Activated CD8-positive, alpha-beta memory T cell treated with anti-CD3 and anti-CD28 coated beads for 36 hours (primary cell): ENCODE measurements at places on chromosomes 4 and X. TPM values are rescaled to one million over a fixed set of nuclear protein-coding genes. Genes with fewer than 3 reads are reported as not detected.

The C4orf51 gene
- total RNA-seq = not detected

The CENPVL2 gene
- total RNA-seq = not detected

The CXCL1 gene
- not detected for total RNA-seq

The STARD8 gene
- 0.19 TPM for total RNA-seq

The MTMR1 gene
- 32.8 TPM for total RNA-seq

The SLC7A11 gene
- 1.6 TPM for total RNA-seq

The VSIG4 gene
- total RNA-seq = not detected

The MBNL3 gene
- total RNA-seq = 24.9 TPM

The KLF8 gene
- total RNA-seq = 1.0 TPM

The CLNK gene
- total RNA-seq = 0.13 TPM

The TENM3 gene
- not detected for total RNA-seq

The CISD2 gene
- total RNA-seq = 42.5 TPM

The LRP2BP gene
- 0.27 TPM for total RNA-seq

The SATL1 gene
- not detected for total RNA-seq

The SSX2B gene
- not detected for total RNA-seq

The ATP1B4 gene
- not detected for total RNA-seq

The PNPLA4 gene
- 9.8 TPM for total RNA-seq

The CPLX1 gene
- total RNA-seq = not detected

The DMD gene
- 0.06 TPM for total RNA-seq

The DMRTC1B gene
- total RNA-seq = not detected

The SMIM20 gene
- 24.2 TPM for total RNA-seq

The ADAM29 gene
- total RNA-seq = not detected

The AWAT2 gene
- not detected for total RNA-seq

The APBB2 gene
- 2.4 TPM for total RNA-seq

The SYTL5 gene
- total RNA-seq = not detected

The PDGFRA gene
- total RNA-seq = not detected

The FAM184B gene
- total RNA-seq = not detected

The MAGEC2 gene
- not detected for total RNA-seq

The RAI2 gene
- 0.57 TPM for total RNA-seq

The HMGB2 gene
- 370 TPM for total RNA-seq

The COL4A5 gene
- not detected for total RNA-seq

The RAB33A gene
- 16.4 TPM for total RNA-seq

The GLOD5 gene
- total RNA-seq = not detected

The GPR119 gene
- total RNA-seq = not detected

The ARAP2 gene
- total RNA-seq = 42.5 TPM

The XG gene
- not detected for total RNA-seq

The ABLIM2 gene
- total RNA-seq = 0.63 TPM

The GPR173 gene
- 0.06 TPM for total RNA-seq

The SPANXN3 gene
- not detected for total RNA-seq

The SHROOM3 gene
- total RNA-seq = not detected

The ZMAT1 gene
- total RNA-seq = 1.4 TPM

The RHOXF1 gene
- total RNA-seq = not detected

The RENBP gene
- total RNA-seq = 5.3 TPM

The BEND4 gene
- total RNA-seq = 5.0 TPM

The MAP9 gene
- total RNA-seq = 11.4 TPM

The SPIN2B gene
- total RNA-seq = 6.7 TPM
